ENCODE measurements at places on chromosomes 1 and 21.

DNA sequence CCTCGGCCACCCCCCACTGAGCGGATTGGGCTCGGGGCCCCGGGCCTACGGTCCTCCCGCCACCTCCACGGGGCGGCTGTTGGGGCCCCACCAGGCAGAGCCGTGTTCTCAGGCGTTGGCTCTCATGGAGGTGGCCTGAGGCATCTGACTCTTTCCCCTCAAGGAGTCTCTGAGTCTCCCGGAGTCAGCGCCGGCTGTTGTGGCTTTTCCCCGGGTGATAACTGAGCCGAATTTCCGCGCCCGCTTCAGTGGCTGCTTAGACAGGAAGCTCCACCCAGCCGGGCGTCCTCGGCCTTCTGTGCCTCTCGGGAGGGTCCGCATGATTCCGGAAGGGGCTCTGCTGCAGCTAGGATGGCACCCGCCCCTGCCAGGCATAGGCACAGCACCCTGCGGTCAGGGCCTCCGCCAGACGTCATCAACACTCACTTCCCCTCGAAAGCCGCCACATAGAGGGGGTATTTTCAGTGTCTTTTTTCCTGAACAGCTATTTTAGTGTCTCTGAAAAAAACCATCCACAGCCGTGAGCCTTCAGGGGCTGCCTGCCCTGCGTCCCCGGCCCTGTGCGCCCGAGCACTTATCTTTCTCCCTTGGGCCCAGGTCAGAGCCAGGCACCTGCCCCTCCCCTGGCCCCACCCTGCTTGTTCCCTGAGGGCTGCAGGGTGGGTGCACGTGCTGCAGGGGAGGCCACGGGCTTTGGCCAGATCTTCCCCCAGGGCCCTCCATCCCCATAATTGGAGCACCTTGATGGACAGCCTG, 72.9 kb downstream of the SKI start:
- peak; percentile 75 for DNase-seq

DNA sequence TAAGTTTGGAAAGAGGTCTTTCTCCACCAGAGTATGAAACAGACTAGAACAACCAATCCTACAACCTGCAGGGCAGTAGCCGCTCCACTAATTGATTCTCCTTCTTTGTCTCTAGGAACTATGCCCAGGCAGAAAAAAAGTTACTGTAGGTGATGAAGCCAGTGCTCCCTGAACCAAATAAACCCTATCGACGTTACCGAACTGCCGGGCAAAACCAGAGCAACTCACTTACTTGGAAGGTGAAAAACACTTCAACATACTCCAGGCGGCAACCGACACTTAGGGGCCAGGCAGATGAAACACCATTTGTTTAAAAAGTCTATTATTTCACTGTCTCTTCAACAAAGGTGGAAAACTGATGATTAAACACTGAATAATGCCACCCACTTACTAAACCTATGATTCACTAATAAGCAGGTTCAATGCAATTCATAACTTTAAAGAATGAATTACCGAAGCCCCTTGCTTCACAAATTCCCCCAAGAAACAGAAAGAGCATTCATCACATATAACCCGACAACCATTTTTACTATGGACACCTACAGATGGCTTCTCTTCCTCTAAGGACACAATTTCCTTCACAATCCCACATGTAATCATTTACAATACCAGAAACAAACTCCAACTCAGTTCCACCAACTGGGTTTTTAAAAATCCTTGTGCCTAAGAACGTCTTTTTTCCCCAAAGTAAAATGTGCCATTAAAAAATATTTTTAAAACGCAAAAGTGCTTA, 1.6 kb downstream of the NRIP1 start:
- DNase-seq, result peak; percentile 10

DNA sequence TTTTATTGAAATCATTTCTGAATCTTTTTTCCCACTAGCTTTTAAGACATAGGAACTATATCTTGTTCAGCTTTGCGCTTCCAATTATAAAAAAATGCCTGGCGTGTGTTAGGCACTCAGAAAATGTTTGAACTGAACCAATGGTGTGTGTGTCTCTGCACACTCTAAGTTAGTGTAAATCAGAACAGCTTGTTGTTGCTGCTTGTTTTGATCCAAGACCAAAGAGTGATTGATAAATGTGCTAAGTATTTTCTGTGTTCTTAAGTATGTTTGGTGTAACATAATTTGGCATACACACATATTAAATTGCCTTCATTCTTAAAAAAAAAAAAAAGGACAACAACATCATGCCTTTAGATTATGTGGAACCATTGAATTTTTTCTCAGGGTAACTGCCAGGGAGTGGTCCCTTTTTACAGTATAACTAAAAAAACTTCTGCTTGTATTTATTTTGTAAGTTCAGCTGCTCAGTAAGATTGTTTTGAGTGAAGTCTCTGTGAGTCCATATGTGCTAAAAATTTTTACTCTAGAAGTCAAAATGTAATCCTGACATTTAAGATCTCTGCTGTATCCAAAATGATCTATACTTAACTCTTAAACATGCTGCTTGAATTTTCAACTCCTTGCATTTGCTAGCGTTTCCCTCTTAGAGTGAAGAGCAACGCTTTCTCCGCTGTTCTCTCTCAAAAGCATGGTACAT, 8.7 kb downstream of the CD55 start:
- no peak for DNase-seq

DNA sequence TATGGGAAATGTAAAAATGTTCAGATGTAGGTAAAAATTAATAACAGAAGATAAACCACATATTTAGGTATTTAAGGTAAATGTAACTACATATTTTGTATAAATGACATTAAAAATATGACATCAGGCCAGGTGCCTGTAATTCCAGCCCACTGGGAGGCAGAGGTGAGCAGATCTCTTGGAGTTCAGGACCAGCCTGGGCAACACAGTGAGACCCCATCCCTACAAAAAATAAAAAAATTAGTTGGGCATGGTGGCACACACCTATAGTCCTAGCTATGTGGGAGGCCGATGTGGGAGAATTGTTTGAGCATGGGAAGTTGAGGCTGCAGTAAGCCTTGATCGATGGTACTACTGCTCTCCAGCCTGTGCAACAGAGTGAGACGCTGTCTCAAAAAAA, 216.5 kb downstream of the SPATA17 start:
- no peak for DNase-seq

DNA sequence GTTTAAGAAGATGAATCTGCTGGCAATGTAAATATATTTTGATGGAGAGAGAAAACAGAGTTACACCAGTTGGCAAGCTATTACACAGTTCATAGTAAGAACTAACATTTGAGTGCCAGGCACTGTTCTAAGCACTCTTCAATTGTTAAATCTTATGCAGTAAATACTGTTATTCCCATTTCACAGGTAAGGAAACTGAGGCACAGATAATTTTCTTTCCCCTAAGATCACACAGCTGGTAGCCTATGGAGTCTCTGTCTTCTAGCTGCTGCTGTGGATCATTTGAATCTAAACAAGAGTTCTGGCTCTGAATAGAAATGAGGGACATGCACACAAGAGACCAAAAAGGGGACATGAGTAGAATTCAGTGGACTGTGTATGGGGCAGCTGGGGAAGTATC, 8.0 kb downstream of the ANGPTL1 start:
- no peak for DNase-seq

DNA sequence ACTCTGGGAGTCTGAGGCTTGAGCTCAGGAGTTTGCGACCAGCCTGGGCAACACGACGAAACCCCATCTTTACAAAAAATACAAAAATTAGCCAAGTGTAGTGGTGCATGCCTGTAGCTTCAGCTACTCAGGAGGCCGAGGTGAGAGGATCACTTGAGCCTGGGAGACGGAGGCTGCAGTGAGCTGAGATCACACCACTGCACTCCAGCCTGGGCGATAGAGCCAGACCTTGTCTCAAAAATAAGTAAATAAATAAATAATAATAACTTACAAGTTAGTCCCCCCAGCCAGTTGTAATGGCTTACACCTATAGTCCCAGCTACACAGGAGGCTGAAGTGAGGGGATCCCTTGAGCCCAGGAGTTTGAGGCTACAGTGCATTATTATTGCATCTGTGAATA, 21.7 kb upstream of the BTG2 start:
- DNase-seq, result no peak

DNA sequence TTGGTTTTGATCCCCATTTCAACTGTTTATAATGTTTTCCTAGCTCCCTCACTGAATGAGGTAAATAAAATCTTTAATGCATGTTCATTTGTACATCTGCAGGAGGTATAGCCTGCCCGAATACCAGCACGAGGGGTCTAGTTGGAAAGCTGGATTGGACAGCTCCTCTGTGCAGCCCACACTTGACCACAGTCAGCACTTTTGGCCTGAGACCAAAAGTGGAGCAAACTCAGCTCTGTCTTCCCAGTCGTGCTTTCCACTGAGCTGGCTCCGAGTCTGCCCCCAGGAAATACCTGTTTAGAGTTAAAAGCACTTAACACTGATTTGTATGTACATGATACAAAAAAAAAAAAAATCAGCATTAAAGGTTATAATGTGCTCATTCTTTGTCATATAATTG, 224.4 kb downstream of the DSCAM start:
- no peak for DNase-seq

DNA sequence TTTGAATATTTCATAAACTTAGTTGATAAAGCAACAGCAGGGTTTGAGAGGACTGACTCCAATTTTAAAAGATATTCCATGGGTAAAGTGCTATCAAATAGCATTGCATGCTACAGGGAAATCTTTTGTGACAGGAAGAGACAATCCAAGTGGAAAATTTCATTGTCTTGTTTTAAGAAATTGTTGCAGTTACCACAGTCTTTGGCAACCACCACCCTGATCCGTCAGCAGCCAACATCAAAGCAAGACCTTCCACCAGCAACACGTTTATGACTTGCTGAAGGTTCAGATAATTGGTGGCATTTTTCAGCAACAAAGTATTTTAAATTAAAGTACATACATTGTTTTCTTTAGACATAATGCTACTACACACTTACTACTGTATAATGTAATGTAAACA, 47.8 kb downstream of the ADGRL4 start:
- DNase-seq, result no peak

- no peak for DNase-seq
Observed at GRCh38 chr1:1210726-1211540, 3.0 kb downstream of the TNFRSF4 start.

DNA sequence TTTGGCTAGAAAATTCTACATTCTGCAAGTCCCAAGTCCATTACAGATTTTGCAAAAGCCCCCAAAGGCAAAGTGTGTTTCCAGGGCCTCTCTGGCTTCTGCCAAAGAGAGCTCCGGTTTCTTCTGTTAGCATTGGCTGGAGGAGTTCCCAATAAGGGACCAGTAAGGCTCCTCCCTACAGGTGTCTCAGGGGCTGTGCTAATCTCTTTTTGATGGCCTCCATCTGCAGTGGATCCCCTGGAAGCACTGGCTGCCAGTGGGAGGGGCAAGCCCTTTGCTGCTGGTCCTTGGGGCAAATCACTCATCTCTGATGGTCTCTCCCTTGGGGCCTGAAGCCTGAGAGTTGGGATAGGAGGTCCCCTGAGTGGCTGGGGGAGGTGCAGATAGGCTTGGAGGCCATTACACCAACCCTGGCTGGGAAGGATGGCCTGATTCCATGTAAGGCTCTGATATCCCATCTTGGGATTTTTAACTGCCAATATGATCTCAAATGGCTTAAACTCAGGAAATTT, 89.1 kb upstream of the USP24 start:
- DNase-seq, result no peak

- no peak for DNase-seq
Observed at GRCh38 chr1:172380441-172381244, 39.8 kb upstream of the C1orf105 start.

DNA sequence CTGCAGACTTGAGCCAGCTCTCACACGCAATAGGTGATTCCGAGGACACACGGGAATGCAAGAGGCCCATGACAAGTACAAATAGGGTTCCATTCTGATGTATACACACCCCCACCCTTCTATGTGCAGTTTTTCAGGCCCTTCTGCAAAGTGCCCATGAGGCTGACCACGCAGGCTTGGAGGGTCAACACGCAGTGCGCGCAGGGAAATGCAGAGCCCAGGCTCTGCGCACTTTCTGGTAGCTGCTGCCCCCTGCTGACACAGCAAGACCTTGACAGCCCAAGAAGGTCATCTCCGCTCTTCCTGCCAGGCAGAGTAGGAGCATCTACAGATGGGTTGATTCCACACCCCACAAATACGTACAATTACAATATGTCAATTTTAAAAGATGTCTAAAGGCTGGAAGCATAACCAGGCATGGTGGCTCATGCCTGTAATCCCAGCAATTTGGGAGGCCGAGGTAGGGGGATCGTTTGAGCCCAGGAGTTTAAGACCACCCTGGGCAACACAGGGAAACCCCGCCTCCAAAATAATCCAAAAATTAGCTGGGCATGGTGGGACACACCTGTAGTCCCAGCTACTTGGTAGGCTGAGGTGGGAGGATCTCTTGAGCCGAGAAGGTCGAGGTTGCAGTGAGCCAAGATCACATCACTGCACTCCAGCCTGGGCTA, 18.5 kb downstream of the SH3BP5L start:
- peak; percentile 65 for DNase-seq

DNA sequence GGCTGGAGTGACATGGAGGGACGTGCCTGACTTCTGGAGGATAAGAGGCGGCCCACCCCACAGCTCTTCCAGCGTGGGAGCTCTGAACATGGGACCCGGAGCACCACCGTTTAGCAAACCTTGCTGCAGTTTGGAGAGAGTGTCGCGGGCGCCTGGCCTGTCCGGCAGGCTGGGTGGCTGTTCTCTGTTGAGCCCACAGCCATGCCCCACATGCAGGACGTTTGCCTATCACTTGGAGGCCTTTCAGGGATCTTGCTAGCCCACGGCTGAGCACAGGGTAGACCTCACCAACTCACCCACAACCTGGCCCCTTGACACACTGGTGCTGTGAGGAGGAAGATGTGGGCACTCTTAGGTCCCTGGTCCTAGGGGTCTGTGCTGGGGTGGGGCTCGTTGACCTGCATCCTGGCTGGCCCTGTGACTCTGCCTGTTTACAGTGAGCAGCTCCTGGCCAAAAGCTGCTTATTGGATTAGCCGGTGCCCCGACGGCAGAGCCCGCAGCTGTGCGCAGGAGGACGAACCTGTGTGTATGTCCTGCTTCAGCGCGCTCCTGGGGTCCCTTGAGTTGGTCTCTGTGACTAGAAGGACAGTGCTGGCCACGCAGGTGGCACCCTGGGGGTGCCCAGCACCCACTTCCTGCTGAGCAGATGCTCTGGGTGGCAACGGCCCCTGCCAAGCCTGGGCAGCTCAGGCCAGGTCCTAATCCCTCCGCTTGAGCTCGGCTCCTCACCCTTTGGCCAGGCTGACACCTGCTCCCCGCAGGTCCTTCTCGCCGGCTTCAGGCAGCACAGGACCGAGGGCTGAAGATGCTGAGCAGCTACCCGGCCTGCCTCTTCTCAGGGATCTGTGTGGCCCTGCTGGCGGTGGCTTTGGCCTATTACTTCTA, 72.4 kb upstream of the TRAPPC10 start:
- no peak for DNase-seq

GRCh38 chr1:96011606-96012005, 710.0 kb upstream of the PTBP2 start:
- no peak for DNase-seq

Data from stimulated activated CD4-positive, alpha-beta T cell treated with anti-CD3 and anti-CD28 coated beads, Interleukin-2, amount 100 ng/mL, for 48 hours (primary cell).